SHP77 treated with DMSO at 0.1 percent for 48 hours (cell line): ENCODE measurements at places on chromosomes 7 and 10.

- no peak for DNase-seq
Observed at GRCh38 chr7:12975412-12975811, 288.0 kb downstream of the ARL4A start.

- DNase-seq, result no peak
Observed at GRCh38 chr7:28579571-28579970, 167.3 kb downstream of the CREB5 start.

- DNase-seq, result no peak
Observed at GRCh38 chr10:131420867-131421266, 109.3 kb upstream of the TCERG1L start.

GRCh38 chr10:91034494-91035159, 113.7 kb upstream of the ANKRD1 start:
- DNase-seq, result no peak

GRCh38 chr10:28541717-28542365, 8.9 kb downstream of the WAC start:
- no peak for DNase-seq

DNA sequence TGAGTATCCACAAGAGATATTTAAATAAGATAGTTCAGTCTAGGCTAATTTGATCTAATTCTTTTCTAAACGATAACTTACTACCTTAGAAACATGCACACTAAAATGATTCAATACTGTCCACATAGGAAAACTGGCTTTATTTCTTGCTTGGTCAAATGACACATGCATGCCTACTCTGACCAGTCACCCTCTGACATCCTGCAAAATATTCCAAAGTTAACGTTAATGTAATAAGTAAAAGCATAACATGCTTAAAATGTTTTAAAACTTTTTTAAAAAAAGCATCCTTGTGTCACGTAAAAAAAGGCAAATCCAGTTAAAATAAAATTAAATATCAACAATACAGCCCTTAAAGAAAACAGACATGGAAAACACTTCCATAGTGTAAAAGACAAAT, 70.2 kb downstream of the UBE2H start:
- DNase-seq, result no peak

DNA sequence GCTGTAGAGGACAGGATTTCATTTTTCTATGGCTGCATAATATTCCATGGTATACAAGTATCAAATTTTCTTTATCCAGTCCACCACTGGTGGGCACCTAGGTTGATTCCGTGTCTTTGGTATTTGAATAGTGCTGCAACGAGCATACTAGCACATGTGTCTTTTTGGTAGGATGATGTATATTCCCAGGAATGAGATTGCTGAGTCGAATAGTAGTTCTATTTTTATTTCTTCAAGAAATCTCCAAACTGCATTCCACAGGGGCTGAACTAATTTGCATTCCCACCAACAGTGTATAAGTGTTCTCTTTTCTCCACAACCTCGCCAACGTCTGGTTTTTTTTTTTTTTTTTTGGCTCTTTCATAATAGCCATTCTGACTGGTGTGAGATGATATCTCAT, 550.0 kb downstream of the REEP3 start:
- DNase-seq, result no peak

- no peak for DNase-seq
Observed at GRCh38 chr7:17689361-17689902, 250.9 kb downstream of the SNX13 start.

DNA sequence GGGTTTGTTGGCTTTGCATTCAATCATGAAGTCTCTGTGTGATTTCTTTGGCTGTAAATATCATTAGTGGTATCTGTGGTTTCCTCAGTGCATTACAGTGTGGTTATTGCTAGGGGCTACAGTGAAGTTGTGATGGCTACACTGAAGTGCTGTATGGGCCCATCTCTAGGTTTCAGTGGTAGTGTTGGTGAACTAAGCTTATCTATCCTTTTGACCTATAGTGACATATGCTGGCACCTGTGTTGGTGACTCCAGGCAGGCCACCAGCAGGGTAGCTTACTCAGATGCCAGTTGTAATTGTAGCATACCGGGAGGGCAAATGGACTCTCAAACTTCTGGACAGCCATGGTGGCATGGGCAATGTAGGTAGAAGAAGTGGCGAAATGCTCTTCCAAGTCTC, 219.0 kb downstream of the ANKRD30A start:
- DNase-seq, result no peak

- no peak for DNase-seq
Observed at GRCh38 chr10:13716081-13717071, 129.6 kb downstream of the PRPF18 start.

- no peak for DNase-seq
Observed at GRCh38 chr10:72539137-72539536, 86.7 kb downstream of the MICU1 start.

- DNase-seq, result no peak
Observed at GRCh38 chr7:16356301-16356958, 64.9 kb downstream of the CRPPA start.

DNA sequence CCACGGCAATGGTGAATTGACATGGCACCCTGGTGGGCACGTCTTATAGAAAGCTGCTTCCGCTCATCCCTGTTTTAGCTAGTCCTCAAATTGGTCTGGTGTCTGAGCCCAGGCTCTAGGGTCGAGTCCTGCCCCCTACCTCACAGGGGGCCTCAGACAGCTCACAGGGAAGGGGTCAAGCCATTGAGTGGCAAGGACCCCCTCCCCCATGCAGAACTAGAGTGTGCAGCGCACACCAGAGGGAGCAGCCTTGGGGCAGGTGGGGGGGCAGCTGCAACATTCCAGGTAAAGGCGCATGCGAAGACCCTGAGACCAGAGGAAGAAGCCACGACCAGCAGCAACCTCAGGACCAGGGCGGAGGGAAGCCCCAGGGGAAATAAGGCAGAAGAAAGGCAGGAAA, 240.4 kb upstream of the PPP2R2D start:
- no peak for DNase-seq

DNA sequence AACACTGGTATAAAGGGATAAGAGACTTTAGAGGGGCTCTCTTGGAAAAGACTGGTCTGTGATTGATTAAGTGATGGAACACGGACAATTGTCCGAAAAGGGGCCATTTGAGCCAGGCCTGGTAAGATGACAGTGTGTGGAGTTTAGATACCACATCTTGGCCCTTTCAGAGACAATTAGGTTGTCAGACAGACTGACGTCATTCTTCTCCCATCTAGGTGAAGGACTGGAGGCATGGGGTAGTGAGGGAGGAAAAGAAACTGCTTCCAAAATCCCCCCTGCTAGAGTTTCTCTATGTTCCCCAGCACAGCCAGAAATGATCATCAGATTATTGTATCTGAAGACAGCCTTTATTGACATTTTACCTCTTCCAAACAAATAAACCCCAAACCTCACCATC, 84.8 kb upstream of the MYO3A start:
- DNase-seq, result no peak

DNA sequence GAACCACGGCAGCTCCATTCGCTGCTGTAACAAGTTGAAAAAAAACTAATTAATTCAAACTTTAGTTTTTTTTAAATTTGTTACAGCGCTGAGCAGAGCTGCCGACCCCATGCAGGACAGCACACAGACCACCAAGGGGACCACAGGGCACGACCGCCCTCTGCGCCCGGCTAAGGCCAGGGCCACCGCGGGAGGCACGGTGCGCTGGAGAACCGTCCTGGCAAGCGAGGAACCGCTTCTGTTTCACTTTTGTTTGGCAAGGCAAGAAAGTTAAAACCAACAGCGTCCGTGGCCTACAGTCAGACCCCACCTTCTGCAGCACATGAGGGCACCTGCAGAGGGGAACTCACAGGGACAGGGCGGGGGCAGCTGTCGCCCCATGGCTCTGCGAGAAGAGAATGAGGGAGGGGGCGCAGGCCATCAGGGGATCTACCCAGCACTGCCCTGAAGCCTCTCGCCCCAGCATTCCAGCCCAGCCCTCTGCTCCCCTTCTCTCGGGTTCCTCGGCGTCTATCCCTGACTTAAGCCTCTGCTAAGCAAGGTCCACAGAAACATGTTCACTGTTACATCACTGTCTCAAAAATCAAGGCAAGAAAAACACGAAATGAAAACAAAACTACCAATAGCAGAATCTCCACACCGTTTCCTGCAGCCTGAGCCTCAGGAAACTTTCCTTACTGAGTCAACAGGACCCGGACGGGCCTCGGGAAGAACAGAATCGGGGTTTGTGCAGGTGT, 204.4 kb downstream of the DIP2C start:
- DNase-seq, result no peak

- DNase-seq, result peak; percentile 87
Observed at GRCh38 chr7:19519443-19520021, 189.3 kb downstream of the POLR1F start.

GRCh38 chr7:96236198-96237039, 85.5 kb downstream of the SLC25A13 start:
- peak; percentile 42 for DNase-seq

GRCh38 chr10:86071145-86071544, 295.4 kb downstream of the GRID1 start:
- no peak for DNase-seq

DNA sequence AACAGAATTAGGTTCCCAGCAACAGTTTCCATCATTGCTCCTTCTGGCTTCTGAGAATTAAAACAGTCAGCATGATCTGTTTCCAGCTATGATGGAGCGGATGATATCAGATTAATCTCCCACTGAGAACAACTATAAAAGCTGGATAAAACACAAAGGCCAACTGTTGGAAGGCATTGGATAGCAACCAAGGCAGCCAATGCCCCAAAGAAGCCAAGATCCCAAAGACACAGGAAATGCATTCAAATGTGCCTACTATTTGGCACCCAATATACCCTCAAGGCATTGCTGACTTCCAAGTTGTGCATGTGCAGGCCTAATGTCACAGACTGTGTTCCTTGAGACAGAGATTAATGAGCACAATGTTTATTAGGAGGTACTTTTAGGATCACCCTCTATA, 259.3 kb downstream of the ARHGAP12 start:
- no peak for DNase-seq

- no peak for DNase-seq
Observed at GRCh38 chr10:118521415-118522117, 73.9 kb downstream of the PRLHR start.
